ENCODE measurements at places on chromosomes 1 and 21.

- no peak for DNase-seq
Observed at GRCh38 chr1:33468531-33468930, 3.9 kb upstream of the ZSCAN20 start.

- DNase-seq, result no peak
Observed at GRCh38 chr1:7300893-7301663, 470.0 kb upstream of the VAMP3 start.

DNA sequence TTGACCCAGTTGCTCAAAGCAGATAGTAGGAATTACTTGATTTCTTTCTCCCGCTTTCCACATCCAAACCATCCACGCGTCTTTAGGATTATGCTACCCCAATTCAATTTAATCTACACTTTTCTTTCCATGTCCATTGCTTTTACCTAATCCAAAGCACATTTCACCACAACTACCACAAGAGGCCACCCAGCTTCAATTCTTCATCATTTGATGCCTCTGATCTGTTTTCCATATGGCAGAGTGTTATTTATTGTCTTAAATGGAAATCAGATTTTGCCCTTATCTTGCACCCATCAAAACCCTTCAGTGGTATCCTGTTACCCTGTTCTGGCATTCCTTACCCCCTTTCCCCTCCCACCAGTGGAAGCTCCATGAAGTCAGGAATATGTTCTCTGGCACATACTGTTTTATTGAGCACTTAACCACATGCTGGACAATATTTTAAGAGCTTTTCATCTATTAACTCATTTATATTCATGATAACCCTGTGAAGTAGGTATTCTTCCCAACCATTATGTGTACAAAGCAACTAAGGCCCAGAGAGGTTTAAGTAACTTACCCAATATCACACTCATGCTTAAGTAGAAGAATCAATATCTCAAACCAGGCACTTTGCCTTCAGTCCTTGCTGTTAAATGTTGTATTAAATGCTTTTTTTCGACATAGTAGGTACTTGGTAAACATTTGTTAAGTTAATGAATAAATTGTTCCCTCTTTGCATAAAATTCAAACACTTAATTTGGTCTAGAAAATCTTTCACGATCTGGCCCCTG, 34.6 kb downstream of the CLIC4 start:
- no peak for DNase-seq

GRCh38 chr1:83064589-83065242, 934.2 kb downstream of the TTLL7 start:
- no peak for DNase-seq

- no peak for DNase-seq
Observed at GRCh38 chr1:93993731-93994130, 84.5 kb upstream of the GCLM start.

- peak; percentile 30 for DNase-seq
Observed at GRCh38 chr1:201113451-201114244, 1.4 kb upstream of the CACNA1S start.

DNA sequence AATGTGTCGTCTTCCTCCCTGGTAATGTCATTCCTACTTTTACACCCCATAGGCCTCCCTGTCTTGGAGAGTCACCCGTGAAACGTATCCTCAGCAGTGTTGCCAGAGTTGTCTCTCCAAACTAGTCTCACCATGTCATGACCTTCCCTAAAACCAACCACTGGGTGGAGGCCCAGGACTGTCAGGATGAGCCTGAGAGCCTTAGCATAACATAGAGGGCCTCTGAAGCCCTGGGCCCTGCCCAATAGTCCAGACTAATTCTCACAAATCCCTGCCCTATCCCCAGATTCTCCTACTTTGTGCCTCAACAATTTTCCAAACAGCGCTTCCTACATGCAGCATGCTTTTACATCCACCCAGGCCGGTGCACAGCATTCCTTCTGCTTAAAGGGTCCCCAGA, 29.3 kb upstream of the HSD3B1 start:
- no peak for DNase-seq

- DNase-seq, result no peak
Observed at GRCh38 chr1:85371021-85371420, 93.9 kb downstream of the DDAH1 start.

DNA sequence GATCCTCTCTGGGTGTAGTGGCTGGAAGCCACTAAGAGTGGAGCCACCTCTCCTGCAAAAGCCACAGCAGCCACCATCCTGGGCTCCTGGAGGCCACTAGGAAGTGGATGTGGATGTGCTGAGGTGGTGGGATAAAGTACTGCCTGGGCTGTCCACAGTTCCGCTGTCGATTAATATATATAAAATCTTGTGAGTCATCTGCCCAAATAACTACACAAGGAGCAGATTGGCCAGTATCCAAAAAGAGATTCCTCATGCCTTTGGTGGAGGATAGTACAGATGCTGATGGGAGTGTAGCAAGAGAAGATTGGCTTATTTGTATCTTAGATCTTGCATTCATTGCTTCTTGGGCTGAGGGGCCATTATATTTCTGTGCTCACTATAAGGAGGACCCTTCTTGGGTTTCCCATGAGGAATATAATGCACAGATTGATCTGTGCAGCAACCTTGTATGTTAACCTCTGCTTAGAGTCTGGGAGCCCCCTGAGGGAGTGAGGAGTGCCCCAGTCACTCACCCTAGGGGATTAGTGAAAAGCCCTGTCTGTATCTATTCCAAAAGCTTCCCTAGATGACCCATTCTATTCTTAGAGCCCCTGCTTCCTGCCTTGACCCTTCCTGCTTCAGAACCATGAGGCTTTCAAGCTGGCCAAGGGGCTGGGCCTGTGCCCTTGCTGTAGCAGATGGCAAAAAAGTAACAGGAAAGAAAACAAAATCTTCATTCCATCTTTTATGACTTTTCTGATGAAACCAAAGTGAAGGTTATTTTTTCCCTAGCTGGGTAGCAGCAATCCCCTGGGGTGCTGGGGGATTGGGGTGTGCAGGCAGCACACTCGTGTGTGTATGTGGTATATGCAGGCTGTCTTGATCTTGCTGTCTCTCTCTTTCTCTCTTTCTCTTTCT, 31.7 kb downstream of the RCSD1 start:
- no peak for DNase-seq

DNA sequence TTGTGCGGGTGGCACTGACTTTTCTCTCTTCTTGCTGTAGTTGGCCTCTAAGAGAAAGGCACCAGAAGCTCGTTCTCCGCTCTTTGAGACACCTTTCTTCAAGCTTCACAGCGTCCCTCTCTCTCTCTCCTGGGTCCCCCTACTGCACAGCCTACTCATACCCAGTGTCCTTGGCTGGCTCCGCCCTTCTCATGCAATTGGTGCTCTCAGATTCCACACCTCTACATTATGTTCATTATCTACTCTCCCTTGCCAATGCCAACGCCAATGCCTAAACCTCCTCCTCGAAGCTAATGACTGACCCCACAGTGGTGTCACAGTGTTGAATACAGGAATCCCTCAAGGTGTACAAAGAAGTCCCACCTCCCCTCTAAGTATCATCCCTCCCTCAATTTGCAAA, 4.8 kb upstream of the DNAJC28 start:
- no peak for DNase-seq

DNA sequence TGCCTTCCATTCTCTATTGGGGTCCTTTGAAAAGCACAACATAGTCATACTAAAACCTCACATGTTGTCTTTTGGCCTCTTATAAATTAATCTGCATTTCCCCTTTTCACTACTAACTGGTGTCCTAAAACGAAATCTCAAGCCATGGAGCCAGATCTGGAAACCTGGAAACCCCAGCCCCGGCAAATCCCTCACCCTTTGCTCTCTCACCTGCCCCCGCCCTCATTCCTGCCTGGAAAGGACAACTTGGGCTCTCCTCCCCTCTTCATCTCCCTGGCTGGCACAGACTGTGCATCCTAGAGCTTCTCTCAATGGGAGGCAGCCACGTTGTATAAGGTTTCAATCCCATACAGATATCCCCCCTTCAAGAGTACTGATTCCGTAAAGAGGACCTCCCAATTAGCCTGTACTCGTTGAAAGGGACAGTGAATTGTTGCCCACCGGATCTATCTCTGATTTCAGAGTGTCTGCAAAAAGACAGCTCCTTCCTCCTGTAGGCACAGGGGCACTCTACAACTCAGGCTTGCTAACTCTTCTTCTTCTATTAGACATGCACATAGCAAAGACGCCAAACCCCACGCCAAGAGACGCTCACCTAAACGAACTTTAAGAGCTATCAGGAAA, 1.4 kb downstream of the DUSP10 start:
- DNase-seq, result no peak

- peak; percentile 78 for DNase-seq
Observed at GRCh38 chr21:44455524-44456213, 359 bp downstream of the LRRC3 start.

- no peak for DNase-seq
Observed at GRCh38 chr1:60841116-60842046, 241.0 kb upstream of the NFIA start.
